ENCODE measurements at places on chromosomes 6 and 20.

- DNase-seq, result no peak
Measured at GRCh38 chr6:106773522-106773921, 144.1 kb downstream of the QRSL1 start.

- no peak for DNase-seq
Measured at GRCh38 chr6:43150051-43150751, 20.9 kb upstream of the SRF start.

DNA sequence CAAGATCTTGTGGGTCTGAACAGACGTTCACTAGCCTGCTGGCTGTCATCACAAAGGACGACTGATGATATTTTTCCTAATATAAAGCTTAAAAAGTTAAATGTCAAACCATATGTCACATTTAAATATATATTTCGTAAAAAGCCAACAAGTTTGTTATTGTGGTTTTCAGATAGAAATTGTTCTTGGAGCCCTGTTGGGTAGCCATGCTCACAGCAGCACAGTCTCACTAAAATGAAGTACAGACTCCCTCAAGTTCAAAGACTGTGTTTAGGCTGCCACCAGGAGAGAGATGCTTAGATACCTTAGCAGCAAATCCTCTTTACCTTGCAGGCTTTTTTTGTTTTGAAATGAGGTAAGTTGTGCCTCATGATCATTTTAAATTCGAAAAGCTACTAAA is 17.8 kb downstream of the EEF1E1 start:
- no peak for DNase-seq

DNA sequence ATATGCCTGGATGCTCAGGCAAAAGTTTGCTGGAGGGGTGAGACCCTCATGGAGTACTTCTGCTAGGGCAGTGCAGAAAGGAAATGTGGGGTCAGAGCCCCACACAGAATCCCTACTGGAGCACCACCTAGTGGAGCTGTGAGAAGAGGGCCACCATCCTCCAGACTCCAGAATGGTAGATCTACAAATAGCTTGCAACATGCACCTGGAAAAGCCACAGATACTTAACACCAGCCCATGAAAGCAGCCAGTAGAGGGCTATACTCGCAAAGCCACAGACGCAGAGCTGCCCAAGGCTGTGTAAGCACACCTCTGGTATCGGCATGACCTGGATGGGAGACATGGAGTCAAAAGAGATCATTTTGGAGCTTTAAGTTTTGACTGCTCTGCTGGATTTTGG is 60.7 kb upstream of the GJE1 start:
- no peak for DNase-seq

DNA sequence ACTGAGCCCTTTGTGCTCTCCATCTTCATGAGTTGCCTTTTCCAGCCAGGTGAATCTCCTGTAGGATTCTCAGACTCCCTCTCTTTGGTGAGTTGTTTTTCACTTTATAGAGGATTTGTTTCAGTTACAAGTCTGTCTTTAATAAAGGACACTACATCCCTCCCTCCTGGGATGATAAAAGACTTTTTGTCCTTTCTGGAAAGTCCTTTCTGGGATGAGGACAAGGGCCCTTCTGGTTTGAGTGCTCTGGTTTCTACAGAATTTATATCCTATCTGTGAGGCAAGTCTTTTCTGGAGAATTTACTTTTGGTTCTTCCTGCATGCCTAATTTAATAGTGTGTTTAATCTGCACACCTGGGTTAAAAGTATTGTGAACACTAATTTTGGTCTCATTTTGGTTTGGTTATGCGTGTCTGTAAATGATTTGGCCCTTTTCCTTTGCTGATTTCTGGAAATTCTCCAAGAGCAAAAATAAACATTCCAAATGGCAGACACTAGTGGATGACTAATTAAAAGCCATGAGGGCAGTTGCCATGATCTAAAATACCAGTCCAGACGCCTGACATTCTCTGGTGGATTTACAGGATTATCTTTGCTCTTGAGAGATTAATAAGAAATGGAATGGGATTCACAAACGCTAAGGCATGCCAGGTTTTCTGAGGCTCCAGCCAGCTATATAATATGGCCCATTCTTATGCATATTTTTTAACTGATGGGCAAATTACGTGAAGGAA is 44.8 kb downstream of the TCP11 start:
- no peak for DNase-seq

DNA sequence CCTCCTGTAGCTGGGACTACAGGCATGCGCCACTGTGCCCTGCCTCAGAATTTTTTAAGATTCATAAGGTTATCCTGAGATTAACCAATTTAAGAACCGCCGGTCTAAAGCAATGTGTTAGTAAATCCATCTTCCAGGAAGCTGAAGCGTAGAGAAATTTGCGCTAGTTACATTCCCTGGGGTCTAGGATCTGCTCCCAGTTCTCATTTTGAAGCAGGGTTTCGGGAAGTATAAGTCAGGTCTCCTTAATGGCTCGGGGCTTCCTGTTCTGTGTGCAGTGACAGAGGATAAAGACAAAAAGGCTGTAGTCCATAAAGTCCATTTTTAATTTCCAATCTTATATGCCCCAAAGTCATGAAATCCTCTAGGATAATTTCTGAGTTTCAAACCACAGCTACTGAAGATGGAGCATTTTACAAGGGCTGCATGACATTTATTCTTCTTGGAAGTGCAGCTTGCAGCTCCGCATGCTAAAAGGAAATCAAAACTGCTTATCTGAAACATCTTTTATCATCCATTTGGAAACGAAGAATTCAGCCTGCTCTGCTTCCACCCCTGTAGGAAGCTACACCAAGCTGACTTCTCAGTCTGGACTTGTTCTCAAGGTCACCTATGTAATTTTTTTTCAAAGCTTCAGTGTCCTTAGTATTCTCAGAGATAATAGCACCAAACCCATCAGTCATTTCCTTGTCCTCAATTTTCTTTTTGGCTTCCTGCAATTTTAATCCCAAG is 326.1 kb downstream of the PRL start:
- no peak for DNase-seq

DNA sequence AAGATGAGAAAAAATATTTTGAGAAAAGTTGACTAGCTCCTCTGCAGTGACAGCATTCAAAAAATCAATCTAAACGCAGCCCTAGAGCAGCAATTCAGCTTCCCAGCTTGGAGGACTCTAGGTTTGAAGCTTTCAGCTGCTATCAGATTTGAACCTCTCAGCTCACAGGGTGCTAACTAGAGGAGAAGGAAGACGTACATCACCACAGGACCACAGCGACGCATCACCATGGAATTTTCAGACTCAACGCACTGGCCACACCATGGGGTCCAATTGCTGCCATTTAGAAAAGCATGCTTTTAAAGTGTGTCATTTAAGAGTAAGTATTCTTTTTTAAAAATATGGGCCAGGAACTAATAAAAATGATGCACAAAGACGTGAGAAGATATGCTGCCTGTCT is 45.0 kb upstream of the FUCA2 start:
- no peak for DNase-seq

DNA sequence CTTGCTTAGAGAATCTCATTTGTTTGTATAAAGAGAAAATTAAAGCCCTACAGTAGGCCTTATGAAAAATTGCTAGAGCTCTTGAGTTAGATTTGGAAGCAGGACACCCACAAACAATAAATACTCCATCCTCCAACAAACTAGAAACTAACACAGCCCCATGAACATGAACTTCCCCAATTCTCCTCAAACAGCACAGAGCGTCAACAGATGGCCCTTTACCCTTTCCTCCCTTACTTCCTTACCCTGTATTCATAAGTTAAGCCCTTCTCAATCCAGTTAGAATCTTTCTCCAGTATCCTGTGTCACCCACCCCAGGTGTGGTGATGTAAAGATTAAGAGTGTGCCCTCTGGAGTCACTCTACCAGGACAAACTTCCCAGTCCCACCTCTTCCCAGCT is 113.7 kb downstream of the UNC5CL start:
- DNase-seq, result no peak

DNA sequence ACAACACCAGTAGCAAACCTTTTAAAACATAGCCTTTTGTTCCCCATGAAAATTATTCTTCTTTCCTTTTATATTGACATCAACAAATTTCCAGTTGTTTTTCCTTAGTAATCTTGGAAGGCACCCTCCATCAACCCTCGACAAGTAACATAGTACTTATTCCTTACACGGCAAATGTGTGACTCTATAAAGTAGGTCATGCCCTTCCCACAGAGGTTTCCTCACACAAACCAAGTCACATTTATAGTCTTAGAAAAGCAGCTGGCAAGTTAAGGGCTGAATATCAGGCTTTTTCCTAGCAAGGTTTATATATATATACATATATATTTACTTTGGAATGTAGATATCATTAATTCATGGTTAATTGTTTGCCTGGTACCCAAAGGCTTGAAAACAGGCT is 371.5 kb downstream of the SYNE1 start:
- DNase-seq, result no peak

DNA sequence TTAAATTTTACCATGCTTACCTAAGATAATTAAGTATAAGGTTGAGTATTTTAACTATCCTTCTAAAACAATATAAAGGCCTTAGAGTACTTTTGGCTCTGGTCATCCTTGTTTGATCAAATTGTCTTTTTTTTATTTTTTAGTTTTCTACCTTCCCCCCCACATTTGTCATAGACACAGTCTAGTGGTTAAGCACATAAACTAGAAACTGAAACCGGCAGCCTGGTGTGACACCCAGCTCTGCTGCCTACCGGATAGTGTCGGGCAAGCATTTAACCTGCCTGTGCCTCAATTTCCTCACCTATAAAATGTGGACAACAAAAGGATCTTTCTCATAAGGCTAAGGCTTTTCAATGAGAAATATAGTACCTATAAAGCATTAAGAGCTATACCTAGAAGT is 21.6 kb upstream of the TULP4 start:
- DNase-seq, result peak; percentile 51

GRCh38 chr6:70377372-70377771 is 35.9 kb upstream of the FAM135A start:
- no peak for DNase-seq

GRCh38 chr6:64293298-64293697 is 657.7 kb downstream of the PHF3 start:
- DNase-seq, result no peak

DNA sequence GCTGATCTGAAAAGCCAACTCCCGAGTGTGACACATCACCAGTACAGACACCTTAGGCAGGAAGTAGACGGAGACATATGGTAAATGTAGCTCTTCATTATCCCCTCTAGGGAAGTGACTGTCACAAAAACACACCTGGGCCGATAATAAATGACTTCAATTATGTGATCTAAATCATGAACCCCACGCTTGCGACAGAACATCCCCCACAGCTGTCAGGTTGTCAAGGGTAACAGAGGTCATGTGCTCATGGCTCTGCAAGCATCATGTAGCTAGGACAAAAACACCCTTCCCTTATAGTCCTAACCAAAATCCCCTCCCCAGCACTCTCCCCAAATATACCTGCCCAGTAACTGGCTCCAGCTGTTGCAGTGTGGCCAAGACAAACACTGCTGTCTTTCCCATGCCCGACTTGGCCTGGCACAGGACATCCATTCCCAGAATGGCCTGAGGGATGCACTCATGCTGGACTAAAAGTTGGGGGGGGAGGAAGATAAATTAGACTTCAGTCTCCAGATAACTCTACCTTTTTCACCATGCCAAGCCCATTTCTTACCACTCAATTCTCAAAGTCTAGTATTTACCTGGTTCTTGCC is 2.9 kb downstream of the DDX39B start:
- no peak for DNase-seq

- DNase-seq, result no peak
Measured at GRCh38 chr6:132520953-132521352, 8.0 kb upstream of the STX7 start.

DNA sequence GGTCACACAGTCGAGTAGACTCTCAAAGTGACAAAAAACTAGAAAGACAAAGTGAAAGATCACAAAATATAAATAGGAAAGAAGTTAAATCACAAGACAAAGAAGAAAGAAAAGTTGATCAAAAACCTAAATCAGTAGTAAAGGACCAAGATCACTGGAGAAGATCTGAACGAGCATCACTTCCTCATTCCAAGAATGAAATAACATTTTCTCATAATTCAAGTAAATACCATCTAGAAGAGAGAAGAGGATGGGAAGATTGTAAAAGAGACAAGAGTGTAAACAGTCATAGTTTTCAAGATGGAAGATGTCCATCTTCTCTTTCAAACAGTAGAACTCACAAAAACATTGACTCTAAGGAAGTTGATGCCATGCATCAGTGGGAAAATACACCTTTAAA is 31.6 kb upstream of the GJA10 start:
- no peak for DNase-seq

GRCh38 chr6:166228425-166228824 is 60.8 kb upstream of the TBXT start:
- no peak for DNase-seq

DNA sequence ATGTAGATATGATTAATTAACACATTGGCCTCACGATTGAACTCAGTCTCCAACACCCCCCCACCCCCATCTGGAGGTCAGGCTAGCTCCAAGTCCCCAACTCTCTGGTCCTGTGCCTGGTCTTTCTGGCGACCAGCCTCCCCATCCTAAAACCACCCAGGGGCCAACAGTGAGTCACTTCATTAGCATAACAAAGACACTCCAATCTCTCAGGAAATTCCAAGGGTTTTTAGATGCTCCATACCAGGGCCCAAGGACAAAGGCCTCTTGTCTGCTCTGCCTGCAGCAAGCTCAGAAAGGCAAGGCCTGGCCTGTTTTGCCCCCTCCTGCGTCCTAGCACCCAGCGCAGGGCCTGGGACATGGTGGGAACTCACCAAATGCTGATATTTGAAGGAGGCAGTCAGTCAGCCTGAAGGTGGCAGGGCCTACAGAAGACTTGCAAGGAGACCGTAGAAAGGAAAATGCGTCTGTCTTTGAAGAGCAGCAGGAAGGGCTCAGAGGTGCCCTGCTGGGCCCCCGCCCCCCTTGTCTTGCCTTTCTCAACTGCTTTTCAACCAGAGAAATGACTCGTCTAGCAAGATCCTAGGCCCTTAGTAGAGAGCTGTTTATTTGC is 184.7 kb downstream of the CDH4 start:
- DNase-seq, result no peak

DNA sequence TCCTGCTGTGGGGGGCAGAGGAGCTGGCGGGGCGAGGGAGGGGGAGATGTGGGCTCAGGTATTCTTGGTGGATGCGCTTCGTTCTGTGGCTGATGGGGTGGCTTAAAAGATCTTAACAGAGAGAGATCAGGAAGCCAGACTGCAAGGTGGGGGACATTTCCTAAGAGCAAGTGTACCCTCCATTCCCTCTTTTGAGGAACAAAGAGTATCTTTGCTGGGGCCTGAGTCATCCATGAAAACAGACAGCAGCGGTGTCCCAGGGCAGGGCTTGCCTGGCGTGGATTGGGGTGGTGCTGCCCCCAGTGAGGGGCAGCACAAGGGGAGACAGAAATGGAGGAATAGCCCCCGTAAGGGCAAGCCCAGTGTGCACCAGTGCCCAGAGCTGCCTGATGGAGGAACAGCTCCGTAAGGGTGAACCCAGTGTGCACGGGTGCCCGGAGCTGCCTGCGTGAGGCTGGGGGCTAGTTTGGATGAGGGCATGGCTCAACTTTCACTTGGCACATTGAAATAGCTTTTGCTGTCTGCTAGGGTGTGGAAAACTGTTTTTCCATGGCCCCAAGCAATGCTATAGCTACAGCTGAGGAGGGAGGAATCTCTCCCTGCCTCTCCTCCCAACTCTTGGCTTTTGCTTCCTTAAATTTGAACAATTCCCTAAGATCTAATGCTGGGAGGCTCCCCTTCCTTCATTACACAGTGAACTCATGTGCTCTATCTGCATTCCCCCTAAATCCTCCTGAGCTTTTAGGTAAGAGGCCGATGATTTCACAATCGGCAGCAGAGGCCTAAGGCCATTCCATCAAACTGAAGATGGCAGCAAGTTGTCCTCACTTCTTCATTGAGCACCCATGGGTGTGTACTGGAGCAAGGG is 12.9 kb downstream of the MAPK13 start:
- DNase-seq, result no peak

GRCh38 chr20:11045412-11046175 is 371.8 kb upstream of the JAG1 start:
- no peak for DNase-seq

- peak; percentile 73 for DNase-seq
Measured at GRCh38 chr6:167093922-167094432, 28.9 kb upstream of the CCR6 start.
